NCI-H2081 treated with DMSO at 0.1 percent for 48 hours (cell line): ENCODE measurements at places on chromosomes 12 and 14.

DNA sequence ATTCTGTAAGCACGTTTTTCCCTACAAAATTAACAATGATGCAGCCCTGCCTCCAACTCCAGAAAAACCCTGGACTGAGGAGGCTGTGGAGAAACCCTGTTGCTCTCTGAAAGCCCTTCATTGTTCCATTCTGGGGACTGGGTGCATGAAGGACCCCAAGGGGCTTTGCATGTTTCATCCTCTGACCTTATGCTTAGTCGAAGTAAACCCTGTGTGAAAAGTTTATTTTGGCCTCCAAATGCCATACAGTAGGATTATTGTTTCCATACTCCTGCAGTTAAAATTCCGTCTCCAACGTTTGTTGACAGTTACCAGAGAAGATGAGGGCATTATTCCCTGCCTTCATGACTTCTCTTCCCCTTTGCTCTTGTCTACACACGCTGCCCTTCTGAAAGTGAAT, 46.0 kb downstream of the CKB start:
- DNase-seq: no peak

- no peak for DNase-seq
Measured at GRCh38 chr12:76679778-76680177, 84.1 kb upstream of the ZDHHC17 start.

DNA sequence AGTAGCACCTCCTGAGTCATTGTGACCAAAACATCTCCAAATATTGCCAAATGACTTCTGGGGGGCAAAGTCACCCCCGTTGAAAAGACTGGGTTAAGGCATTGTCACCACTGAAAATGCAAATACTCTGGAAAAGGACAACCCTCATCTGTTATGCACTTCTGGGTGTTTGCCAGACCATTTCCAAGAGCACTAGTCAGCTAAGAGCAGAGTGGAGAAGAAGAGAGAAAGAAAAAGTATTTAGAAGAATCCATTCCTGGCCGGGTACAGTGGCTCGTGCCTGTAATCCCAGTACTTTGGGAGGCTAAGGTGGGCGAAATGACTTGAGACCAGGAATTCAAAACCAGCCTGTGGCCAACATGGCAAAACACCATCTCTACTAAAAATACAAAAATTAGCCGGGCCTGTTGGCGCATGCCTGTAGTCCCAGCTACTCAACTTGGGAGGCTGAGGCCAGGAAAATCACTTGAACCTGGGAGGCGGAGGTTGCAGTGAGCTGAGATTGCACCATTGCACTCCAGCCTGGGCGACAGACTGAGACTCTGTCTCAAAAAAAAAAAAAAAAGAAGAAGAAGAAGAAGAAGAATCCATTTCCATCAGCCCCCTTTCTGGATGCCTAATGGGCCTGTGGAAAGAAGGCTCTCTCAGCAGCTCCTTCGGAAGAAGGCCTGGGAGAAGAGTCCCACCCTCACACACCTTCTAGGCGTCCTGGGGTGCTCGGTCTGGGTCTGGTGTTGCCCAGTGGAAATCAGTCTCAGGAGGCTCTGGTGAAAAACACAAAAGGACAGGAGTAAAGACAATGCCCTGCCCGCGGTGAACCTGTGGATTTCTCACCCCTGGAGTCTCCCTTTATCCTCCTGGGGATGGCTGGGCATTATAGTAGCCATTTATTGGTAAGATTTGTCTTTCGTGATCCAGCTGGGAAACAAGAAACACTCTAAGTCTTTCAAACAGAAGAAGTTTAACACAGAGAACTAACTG, 3.5 kb upstream of the LTBR start:
- DNase-seq: no peak

DNA sequence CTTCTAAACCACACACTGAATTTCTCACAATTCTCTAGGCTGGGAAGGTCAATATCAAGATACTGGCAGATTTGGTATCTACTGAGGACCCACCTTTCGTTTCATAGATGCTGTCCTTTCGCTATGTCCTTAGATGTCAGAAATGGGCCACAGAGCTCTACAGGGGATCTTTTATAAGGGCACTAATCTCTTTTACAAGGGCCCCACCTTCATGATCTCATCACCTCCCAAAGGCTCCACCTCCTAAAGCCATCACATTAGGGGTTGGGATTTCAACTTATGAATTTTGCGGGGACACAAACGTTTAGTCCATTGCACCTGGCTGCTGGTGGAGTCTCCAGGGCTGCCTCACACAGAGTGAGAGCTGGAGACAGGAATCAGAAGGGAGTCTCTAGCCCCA, 79.9 kb downstream of the ACACB start:
- no peak for DNase-seq

- no peak for DNase-seq
Measured at GRCh38 chr12:66999141-66999540, 270.0 kb upstream of the CAND1 start.

DNA sequence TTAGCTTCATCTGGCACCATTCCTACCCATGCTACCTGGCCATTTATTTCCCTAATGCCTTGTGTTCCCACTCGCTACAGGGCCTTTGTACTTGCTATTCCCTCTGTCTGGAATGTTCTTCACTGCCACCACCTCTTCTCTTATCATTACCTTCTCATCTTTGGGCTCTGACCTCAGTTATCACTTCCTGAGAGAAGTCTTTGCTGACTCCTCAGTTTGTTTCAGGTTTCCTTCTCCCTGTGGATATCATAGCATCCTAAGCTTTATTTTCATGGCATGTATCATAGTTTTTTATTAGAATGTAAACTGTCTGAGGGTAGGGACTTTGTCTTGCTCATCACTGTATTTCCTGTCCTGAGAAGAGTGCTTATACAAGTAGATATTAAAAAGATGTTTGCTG, 29.7 kb downstream of the SPATS2 start:
- DNase-seq: no peak

- DNase-seq: no peak
Measured at GRCh38 chr14:77161011-77161410, 19.4 kb upstream of the ZDHHC22 start.

- no peak for DNase-seq
Measured at GRCh38 chr12:116916714-116917114, 6.0 kb downstream of the FBXW8 start.

GRCh38 chr12:49415521-49415970, 48.3 kb downstream of the SPATS2 start:
- no peak for DNase-seq

DNA sequence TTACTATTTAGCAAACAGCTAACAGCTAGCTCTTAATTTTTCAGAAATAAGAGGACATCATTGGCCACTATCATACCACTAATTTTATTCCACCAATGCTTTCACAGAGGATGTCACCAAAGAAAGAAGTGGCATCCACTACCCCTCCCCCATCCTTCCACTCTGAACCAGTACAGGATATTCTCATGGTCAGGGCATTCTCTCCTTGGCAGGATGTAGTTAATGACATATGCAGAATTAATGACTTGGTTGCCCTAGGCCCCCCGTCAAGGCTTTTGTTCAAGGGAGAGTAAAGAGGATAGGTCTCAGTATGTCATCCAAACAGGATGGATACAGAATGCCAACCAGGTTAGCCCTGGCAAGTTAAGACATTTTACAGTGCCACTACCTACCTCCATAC, 18.9 kb upstream of the NUP107 start:
- no peak for DNase-seq
